ENCODE measurements at places on chromosomes 6 and 20. TPM values are rescaled to one million over a fixed set of nuclear protein-coding genes. Genes with fewer than 3 reads are reported as not detected.

The CGAS gene
- 1.5 TPM for total RNA-seq

The COL19A1 gene
- 0.16 TPM for total RNA-seq

The CCN2 gene
- 14.4 TPM for total RNA-seq

The GSTA2 gene
- not detected for total RNA-seq

The EBF4 gene
- 1.5 TPM for total RNA-seq

DNA sequence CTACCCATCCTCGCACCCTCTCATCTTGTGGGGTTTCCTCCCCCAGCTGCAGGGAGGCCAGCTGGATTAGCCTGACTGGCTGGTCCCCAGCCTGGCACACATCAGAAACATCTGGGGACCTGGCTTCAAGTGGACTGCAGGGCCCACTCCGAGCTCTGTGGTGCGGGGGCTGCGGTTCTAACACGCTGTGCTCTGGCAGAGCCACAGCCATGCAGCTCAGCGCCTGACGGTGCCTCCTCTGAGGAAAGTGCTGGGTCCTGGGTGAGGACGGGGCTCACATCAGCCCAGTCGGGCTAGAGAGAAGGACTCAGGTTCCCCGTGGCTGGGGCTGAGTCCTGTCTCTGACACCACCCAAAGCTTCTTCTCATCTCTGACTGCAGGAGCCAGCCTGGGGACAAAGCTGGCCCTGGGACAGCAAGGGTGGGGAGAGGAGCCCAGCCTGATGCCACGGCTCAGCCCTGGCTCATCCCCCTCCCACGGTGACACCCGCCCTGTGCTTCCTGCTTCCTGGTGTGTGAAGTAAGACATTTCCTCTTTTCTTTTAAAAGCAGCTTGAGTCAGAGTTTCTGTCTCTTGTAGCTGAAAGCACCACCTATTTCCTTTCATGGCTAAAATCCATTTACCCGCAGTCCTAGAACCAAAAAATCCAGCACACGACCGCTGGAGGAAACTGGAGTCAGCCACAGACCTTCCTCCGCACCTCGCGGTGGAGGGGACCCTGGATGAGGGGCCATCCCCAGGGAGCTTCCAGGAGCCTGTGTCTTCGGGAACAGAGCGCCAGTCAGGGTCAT is 127.4 kb upstream of the AFDN start:
- DNase-seq, result peak; percentile 22
- H3K27ac ChIP-seq, result peak overlapping the region; percentile 55
- no peak overlapping the region for H3K4me3 ChIP-seq
- H3K4me1 ChIP-seq, result no peaks in the 10 kb centered on the region

DNA sequence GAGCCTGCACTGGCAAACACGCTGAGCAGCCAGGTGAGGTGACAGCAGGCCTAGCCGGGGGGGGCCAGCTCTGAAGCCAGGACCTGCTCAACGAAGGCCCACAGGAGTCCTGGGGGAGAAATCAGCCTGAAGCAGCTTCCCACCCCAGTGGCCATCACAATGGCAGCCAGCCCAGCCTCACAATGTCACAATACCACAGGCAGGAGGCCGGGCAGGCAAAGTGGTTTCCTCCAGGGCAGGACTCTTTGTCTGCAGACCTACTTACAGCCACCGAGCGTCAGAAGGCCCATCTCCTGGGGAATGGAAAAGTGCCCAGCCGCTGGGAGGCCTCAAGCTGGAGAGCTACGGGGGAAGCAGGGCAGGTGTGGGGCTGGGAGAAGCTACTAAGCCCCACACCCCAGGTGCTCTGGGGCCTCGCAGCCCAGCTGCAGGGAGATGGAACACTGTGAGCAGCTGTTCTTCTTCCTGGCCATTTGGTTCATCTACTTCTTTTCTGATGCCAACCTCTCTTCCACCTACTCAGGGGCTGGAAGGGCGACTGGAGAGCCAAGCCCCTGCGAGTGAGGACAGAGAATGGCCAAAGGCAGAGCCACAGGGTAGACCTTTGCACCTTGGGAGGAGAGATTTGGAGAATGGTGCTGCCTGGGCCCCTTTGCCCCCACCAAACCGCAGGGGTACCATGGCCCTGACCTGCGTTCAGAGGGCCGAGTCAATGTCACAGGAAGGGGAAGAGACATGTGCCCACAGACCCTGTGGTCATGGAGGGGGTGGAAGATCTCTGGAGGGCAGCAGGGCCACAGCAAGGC is 22.3 kb upstream of the AVP start:
- H3K4me3 ChIP-seq, result no peak overlapping the region
- H3K36me3 ChIP-seq, result no peaks in the 10 kb centered on the region
- no peaks in the 10 kb centered on the region for H3K4me1 ChIP-seq
- DNase-seq, result no peak
- H3K27me3 ChIP-seq, result no peaks in the 10 kb centered on the region
- H3K27ac ChIP-seq, result no peak overlapping the region

DNA sequence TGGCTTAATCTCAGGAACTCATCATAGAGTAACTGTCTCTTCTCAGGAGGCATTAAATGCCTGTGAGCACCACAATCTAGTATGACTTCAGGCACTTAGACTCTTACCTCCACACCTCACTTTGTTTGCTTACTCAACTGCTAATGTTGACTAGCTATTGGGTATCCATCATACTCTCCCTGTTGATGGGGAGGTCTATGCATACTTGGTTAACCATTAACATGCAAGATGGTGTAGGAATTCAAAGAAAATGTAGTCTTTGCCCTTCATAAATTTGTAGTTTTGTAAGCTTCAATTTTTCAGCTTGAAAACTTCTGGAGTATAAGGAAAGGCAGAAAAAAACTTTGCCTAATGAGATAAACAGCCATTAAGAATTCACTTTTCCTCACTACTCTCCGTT is 501.0 kb upstream of the MARCKS start:
- no peaks in the 10 kb centered on the region for H3K4me1 ChIP-seq
- DNase-seq, result no peak
- H3K4me3 ChIP-seq, result no peak overlapping the region
- H3K27ac ChIP-seq, result no peak overlapping the region
- no peaks in the 10 kb centered on the region for H3K27me3 ChIP-seq

DNA sequence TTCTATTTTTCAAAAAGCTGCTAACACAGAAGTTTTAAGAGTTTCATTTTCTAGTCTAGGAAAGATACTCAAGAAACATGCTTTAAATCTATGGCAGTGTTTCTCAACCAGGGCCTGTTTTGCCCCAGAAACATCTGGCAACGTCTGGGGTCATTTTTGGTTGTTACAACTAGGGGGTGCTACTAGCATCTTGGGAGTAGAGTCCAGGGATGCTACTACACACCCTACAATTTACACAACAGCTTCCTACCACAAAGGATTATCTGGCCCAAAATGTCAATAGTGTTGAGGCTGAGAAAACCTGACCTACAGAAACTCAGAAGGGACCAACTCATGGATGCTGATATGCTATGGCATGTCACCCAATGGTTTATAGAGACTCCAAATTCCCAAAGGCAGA is 24.4 kb downstream of the SERAC1 start:
- H3K27ac ChIP-seq, result no peak overlapping the region
- no peaks in the 10 kb centered on the region for H3K4me1 ChIP-seq
- H3K36me3 ChIP-seq, result no peaks in the 10 kb centered on the region

GRCh38 chr6:29793796-29794195 is 33.8 kb upstream of the HLA-G start:
- H3K4me1 ChIP-seq, result peaks cover 9% of the 10 kb centered on the region
- no peak overlapping the region for H3K27ac ChIP-seq
- no peak for DNase-seq
- peaks cover 31% of the 10 kb centered on the region for H3K27me3 ChIP-seq

DNA sequence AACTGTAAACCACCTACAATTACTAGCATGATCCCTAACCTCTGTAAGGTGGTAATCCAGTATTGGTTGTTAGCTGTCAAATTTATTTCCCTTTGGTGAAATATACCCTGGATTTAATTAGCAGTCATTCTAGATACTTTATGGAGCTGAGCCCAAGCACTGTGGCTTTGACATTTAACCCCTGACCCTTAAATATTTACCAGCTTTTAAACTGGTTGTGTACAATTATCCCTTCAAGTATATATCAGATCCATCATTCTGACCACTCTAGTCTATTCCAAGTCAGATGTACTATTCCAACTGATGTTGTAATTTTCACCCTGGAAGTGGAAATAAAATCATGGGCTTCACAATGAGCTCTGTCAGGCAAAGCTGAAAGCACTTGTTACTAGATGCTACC is 229.6 kb downstream of the FOXC1 start:
- H3K27me3 ChIP-seq, result no peaks in the 10 kb centered on the region
- DNase-seq, result no peak
- H3K36me3 ChIP-seq, result no peaks in the 10 kb centered on the region
- no peaks in the 10 kb centered on the region for H3K4me1 ChIP-seq
- H3K4me3 ChIP-seq, result no peak overlapping the region

DNA sequence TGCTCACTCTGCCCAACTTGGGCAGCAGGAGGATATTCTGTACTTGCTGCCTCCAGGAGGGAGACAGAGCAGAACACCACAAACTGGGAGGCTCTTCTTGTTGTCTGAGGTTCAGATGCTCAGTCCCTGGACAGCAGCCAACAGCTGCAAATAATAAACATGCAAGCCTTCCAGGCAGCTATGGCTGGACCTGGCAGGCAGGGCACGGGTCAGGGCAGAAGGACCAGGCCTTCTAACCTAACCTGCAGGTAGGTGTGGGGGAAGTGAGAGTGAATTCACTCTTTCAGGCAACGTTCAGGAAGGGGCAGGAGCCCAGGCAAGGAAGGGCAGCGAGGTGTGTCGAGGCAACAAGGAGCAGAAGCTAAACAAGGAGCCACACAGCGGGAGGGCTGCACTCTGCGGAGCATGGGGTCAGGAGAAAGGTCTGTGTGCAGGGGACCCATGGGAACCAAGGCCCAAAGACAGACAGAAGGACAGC is 31.5 kb downstream of the NINL start:
- H3K36me3 ChIP-seq, result no peaks in the 10 kb centered on the region
- H3K4me3 ChIP-seq, result no peak overlapping the region
- no peaks in the 10 kb centered on the region for H3K27me3 ChIP-seq
- no peaks in the 10 kb centered on the region for H3K4me1 ChIP-seq
- DNase-seq, result no peak

DNA sequence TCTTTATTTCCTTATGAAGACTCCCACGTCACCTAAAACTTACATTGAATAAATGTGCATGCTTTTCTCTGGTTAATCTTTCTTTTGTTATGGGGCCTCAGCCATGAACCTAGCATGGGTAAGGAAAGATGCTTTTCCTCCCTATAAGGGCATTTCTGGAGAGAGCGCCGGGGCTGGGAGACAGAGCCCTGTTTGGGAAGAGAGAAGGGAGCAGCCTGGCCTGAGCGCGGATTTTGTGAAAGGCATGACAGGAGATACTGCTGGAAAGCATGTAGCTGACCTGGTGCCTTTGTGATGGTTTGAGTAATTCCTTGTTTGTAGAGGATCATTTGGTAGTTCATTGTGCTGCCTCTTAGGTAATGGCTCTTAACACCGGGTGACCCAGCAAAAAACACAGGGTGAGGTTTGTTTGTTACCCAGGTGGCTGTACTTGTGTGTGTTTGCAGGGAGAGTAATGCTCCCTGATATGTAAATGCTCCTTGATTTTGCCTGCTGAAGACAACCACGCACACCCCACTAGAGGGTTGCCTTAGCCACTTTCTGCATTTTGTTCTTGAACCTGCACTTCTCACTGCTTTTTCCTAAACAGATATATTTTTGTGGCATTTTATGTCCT is 59.2 kb downstream of the ANKRD6 start:
- no peak overlapping the region for H3K27ac ChIP-seq
- H3K4me1 ChIP-seq, result peaks cover 11% of the 10 kb centered on the region
- no peak overlapping the region for H3K4me3 ChIP-seq
- H3K36me3 ChIP-seq, result no peaks in the 10 kb centered on the region
- DNase-seq, result no peak

DNA sequence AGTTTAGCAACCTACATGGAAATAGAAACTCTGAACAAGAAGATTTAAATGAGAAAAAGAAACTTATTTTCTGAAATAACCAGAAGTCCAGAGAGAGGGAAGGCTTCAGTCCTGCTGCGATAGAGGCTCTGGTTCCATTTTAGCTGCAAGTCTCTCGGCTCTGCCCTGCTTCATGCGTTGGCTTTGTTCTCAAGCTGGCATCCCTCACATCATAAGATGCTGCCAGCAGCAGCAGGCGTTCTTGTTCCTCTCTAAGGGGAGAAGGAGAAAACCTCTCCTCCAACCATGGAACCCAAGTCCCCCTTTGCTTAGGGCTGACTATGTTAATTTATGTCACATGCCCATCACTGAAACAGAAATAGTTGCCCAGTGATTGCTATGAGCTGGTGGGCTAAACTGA is 46.4 kb upstream of the PMEPA1 start:
- DNase-seq, result no peak
- no peaks in the 10 kb centered on the region for H3K36me3 ChIP-seq
- H3K4me3 ChIP-seq, result no peak overlapping the region
- H3K4me1 ChIP-seq, result no peaks in the 10 kb centered on the region

Measured in gastrocnemius medialis (tissue), 4 donors.